NCI-H526 treated with DMSO at 0.1 percent for 48 hours (cell line): ENCODE measurements at places on chromosomes 1 and 21.

- DNase-seq, result no peak
Observed at GRCh38 chr1:62092110-62092509, 102.5 kb upstream of the L1TD1 start.

DNA sequence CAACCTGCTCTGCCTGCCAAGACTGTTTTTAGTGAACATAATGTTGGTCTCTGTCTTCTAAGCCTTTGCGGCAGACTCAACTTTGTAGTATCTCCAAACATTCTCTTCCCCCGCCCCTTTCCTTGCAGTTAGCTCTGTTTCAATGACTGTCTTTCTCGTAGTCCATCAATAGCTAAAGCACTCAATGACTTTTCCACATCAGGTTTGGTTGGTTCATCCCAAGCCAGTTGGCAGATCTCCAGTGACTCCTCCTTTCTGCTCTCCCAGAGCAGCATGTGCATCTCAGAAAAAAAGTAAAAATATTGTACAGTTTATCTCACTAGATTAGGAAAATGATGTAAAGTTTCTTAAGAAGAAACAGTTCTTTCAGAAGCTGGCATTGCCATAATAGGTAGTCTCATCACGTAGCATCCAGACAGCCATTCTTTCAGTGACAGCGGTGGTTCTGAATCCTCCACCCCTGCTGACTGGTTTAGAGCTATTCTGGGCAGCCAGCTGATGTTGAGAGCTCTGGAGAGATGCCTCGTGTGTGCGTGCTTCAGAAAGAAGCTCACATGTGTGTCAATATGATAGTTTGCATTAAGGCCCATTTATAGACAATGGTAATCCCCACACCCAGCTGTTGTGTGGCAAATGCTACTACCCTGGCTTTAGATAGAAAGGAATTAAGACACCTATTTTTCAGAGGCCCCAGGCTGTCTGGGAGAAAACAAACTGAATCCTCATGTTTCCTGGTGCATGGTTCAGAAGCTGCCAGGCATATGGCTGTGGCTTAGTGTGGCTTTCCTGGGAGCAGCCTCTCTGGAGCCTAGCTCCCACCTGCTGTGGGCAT, 53.2 kb downstream of the CNN3 start:
- no peak for DNase-seq

GRCh38 chr21:45948576-45949141, 32.9 kb upstream of the COL6A1 start:
- DNase-seq, result no peak

GRCh38 chr1:182122256-182122912, 60.9 kb upstream of the ZNF648 start:
- DNase-seq, result peak; percentile 100

- no peak for DNase-seq
Observed at GRCh38 chr1:53573522-53573921, 114.3 kb downstream of the DMRTB1 start.

DNA sequence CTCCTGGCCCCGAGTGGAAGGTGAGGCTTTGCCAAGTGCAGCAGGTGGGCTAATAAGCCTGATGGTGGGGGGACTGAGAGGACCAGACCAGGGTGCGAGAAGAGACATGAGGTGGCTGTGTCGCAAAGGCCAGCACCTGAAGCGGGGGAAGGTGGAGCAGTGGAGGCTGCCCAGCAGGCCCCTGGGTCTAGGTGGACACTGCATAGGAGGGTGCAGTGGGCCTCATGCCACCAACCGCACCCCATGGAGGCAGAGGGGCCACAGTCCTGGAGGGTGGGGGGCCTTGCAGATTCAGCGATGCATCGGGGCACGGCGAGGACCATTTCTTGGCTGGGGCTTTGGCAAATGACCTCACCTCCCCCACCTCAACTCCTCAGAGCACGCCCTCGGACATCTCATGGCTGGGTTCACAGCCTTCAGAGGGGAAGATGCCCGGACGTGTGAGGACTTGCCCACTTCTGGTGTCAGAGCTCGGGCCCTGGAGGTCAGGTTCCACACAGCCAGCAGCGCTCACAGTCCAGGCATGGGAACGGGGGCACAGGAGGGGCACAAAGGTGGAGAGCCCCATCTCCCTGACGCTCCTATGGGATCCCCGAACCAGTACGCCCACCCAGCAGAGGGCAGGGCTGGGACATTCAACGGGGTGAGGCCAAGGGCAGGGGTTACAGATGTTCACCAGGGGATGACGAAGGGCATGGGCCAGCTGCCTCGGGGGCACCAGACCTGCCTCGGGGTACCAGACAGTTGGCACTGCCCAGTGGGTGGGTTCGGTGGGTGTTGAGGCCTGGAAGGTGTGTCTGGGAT, 35.4 kb downstream of the UBE2G2 start:
- DNase-seq, result no peak

DNA sequence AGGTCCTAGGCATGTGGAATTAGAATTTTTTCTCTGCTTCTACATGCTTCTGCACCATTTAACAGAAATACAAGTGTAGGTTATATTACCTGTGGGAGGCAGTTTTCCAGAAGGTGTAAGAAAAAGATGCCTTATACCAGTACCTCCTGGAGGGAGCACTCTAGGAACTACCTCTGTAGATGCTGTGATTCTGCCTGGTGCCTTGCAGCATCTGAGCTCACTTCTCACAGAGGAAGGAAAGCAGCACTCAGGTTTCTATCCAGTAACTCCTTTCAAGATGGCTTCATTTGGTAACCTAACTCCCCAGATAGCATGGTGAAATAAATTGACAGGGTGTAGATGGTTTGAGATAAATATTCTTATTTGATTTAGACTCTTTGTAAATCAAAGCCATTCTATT, 50.3 kb downstream of the GIPC2 start:
- DNase-seq, result no peak

DNA sequence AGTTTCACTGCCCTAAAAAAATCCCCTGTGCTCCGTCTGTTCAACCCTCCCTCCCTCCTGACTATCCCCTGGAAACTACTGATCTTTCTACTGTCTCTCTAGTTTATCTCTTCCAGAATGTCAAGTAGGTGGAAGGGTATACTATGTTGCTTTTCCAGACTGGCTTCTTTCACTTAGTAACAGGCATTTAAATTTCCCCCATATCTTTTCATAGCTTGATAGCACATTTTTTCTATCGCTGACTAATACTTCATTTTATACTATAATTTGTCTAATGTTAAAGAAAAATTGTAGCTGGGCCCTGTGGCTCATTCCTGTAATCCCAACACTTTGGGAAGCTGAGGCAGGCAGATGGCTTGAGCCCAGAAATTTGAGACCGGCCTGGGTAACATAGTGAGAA, 142.8 kb downstream of the DSCAM start:
- no peak for DNase-seq

- DNase-seq, result no peak
Observed at GRCh38 chr1:222095606-222096475, 354.0 kb upstream of the DUSP10 start.

GRCh38 chr1:226884966-226885820, 14.8 kb downstream of the PSEN2 start:
- no peak for DNase-seq

DNA sequence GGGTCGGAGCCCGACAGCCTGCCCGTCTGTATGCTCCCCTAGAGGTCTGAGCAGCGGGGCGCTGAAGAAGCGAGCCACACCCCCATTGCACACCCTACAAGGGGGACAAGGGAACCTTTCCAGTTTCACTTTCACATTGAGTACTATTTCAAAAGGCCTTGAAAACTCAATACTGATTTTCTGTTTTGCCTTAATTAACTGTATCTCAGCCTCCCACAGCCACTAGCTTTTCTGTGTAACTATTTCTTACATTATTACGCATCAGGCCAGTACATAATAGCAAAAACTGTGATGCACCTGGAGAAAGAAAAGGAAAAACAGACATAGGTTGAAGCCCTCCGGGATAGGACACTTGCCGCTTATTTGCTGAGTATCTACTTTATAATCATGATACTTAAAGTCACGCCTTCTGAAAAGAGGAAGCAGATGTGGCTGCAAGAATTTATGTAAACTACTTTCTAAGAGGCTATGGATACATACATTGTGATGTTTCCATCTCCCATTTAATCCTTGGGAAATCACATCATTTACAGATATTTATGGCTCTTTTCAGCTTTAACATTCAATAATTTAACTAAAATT, 1719.5 kb downstream of the MRPL39 start:
- no peak for DNase-seq

- no peak for DNase-seq
Observed at GRCh38 chr1:7127322-7128075, 342.2 kb downstream of the CAMTA1 start.

GRCh38 chr1:156420205-156421061, 51.4 kb downstream of the RHBG start:
- peak; percentile 74 for DNase-seq

- DNase-seq, result no peak
Observed at GRCh38 chr1:32701421-32701911, 1.1 kb downstream of the SYNC start.

- no peak for DNase-seq
Observed at GRCh38 chr1:159140474-159140873, 30.9 kb upstream of the CADM3 start.

DNA sequence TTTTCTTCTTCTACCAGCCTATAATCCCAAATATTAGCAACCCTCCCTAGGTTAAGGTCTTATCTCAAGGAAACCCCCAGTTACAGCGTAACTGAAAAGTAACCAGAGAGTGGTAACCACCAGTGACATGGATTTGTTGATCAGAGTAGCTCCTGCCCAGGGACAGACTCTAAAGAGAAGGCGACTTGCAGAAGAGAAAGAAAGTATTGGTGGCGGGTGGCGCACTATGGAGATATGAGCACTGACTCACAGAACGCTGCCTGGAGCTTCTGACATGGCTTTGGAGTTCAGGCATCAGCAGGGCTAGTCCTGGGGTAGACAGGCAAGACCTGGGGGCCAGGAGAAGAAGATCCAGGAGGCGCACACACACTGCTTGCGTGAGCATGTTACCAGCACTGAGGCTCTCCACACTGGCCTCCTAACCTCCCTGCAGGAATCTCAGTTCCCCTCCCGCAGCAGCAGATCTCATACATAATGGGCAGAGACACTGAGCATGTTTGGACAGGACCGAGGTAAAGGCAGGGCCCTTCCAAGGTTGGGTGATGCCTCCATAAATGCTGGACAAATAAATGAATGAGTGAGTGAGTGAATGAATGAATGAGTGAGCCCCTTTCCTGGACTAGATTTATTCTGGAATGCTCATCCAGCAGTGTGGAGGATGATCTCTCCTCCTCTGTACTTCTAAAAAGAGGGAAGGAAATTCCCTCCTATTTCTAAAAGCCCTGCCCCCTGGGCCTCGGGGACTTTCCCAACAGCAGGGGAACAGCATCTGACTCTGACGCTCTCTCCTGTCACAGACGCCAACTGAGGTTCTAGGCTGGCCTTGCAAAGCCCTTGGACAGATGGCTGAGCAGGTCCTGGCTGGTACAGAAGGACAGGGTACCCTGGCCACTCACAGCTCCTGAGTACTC, 175.5 kb downstream of the CLIC6 start:
- no peak for DNase-seq

DNA sequence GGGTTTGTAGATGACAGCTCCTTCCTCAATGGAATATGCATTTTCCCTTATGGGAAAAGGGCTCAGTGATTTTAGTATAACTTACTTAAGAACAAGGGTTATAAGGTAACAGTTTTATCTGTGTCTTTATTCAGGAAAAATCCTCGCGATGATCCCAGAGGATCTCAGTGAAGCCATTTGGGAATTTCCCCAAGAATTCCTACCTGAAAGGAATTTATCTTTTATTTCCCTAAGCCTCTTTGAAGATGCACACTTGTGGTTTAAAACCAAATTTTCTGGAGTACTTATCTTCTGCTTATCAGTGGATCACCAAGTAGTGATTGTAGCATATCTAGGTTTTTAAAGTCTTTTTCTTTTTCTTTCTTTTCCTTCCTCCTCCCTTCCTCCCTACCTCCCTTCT, 58.8 kb downstream of the AK4 start:
- DNase-seq, result no peak

- no peak for DNase-seq
Observed at GRCh38 chr1:1435911-1436629, 580 bp downstream of the VWA1 start.

DNA sequence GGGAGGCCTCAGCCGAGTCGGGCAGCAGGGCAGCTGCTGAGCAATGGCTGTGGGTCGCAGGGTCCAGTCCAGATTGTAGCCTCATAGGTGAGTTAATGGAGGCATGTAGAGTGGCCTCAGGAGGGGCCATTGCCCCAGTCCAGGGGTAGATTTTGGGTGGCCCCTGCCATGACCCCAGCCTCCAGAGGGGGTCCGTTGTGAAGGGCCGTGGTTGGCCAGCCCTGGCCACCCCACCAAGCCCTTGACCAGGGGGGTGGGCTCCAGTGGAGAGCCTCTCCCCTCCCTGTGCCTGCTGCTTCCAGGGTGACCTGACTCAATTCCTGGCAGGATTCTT, 26.1 kb downstream of the TRPM2 start:
- DNase-seq, result no peak

- DNase-seq, result no peak
Observed at GRCh38 chr1:204320382-204320804, 39.3 kb downstream of the PLEKHA6 start.

DNA sequence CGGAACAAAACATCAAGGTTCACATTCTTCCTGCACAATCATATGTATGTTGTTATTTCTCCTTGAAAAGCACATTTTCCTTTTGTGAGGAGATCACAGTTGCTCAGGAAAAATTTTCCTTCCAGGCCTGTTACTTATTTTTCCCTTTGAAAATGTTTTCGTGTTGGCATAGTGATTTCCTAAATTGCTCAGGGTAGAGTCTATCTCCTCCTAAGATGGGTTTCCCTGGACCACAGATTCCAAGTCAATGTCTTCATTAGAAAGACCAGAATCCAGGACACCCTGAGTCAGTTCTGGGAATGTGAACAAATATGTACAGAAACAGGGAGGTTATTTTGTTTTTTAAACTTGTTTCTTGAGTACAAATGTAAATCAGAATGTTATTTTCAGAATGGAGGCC, 94.3 kb upstream of the C1orf105 start:
- no peak for DNase-seq

- no peak for DNase-seq
Observed at GRCh38 chr1:24903560-24903954, 26.5 kb downstream of the RUNX3 start.

DNA sequence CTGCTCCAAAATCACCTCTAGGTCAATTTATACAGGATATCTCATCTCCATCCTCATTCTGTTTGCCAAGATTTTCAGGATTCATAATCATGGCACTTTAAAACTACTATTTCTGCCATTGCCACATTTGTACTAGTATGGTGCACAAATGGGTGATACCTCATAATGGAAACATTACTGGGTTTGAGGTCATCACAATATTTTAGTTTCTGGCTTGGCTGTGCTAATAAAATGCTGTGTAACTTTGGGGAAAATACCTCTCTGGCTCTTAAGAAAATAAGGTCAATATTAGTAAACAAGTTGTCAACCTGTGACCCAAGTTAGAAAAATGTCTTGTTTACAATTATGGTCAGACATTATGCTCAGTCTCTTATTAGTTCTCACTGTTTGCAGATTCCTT, 4.7 kb upstream of the SLAMF7 start:
- no peak for DNase-seq

GRCh38 chr1:205565799-205566198, 61.3 kb downstream of the CDK18 start:
- no peak for DNase-seq

GRCh38 chr21:35599164-35599563, 461.2 kb downstream of the SETD4 start:
- no peak for DNase-seq

GRCh38 chr1:36092166-36092797, 3.6 kb downstream of the ADPRS start:
- no peak for DNase-seq

- no peak for DNase-seq
Observed at GRCh38 chr1:18938707-18939070, 17.8 kb downstream of the IFFO2 start.
